Astrocyte (in vitro differentiated cells and primary cell): ENCODE measurements at places on chromosomes 6 and 20. TPM values are rescaled to one million over a fixed set of nuclear protein-coding genes. Genes with fewer than 3 reads are reported as not detected.

DNA sequence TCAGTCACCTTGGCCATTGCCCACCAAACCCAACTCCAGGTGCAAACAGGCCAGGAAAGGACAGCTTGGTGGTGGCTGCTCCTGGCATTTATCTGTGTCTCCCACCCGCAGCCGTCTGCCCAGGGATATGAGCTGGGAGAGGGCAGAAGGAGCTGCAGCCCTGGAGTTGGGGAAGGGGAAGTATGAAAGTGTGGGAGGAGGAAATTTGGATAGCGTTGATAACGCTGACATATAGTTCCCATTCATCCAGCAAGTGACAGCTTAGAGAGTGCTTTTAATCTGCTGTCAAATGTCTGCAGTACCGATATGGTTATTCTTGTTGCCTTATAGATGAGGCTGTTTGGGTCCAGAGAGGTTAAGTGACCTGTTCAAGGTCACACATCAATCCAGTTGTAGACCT, 741 bp downstream of the KCNK16 start:
- peaks cover 4% of the 10 kb centered on the region for H3K27me3 ChIP-seq
- H3K4me3 ChIP-seq: no peak overlapping the region
- H3K4me1 ChIP-seq: no peaks in the 10 kb centered on the region
- H3K27ac ChIP-seq: no peak overlapping the region
- H3K36me3 ChIP-seq: no peaks in the 10 kb centered on the region
- no peak for DNase-seq

DNA sequence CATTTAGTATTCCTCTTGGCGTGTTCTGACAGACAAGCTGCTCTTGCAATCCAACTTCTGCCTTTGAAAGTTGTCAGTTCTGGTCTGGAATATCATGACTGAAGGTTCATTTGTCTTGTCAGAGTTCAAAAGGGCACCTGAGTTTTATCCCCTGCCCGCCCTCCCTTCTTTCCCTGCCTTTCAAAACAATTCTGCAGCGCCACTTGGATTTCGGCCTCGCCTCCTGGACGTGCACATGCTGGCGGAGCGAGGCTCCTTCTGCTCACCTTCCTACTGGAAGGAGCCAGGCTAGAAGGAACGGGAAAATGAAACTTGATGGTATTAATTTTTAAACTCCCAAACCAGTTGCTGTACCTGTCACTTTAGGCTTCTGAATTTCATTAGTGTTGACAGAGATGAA, 55.7 kb upstream of the HDGFL1 start:
- H3K4me3 ChIP-seq: no peak overlapping the region
- H3K4me1 ChIP-seq: no peaks in the 10 kb centered on the region
- DNase-seq: no peak
- H3K27ac ChIP-seq: no peak overlapping the region

DNA sequence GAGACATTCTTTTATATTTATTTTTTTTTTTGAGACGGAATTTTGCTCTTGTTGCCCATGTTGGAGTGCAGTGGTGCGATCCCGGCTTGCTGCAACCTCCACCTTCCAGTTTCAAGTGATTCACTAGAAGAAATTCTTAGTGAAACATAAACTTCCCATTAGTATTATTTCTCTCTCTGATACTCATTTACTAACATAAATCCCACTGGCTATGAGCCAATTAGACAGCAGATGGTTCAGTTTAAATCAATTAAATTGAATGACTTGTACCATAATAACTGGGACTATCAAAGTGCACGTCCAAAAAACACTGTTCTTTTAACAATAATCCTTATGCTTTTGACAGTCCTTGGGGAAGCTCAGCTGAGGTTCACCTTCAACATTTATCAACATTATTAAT, 111.2 kb upstream of the PTCHD4 start:
- no peaks in the 10 kb centered on the region for H3K4me1 ChIP-seq
- H3K36me3 ChIP-seq: no peaks in the 10 kb centered on the region
- H3K27ac ChIP-seq: no peak overlapping the region
- DNase-seq: no peak

C20orf144 gene
- 0.16 TPM in 1 of 2 replicates, not detected in the other for total RNA-seq

DNA sequence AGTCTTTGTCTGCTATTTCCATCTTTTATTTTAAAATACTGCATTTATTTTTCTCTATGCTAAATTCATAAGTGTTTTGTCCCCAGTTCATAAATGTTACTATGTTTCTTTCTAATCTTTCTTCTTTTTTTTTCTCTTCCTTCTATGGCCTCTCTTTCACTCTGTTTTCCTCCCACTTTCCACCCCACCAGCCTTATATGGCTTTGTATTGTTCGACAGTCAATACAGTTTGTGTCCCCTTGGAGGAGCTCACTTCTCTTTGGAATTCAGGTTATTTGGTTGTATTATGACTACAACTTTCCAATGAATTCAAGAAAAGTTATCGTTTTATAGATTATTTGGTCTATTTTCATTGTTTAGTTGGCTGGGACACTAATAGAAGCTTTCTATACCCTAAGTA, 393.5 kb downstream of the NKAIN2 start:
- H3K36me3 ChIP-seq: no peaks in the 10 kb centered on the region
- no peaks in the 10 kb centered on the region for H3K27me3 ChIP-seq

SMPDL3A gene
- total RNA-seq: 6.9 and 7.3 TPM in 2 replicates

ELOVL5 gene
- 48.3 and 52.8 TPM in 2 replicates for total RNA-seq

RAET1E gene
- not detected in 2 replicates for total RNA-seq

- no peaks in the 10 kb centered on the region for H3K27me3 ChIP-seq
- H3K4me3 ChIP-seq: no peak overlapping the region
- H3K4me1 ChIP-seq: no peaks in the 10 kb centered on the region
Observed at GRCh38 chr6:103081126-103081525, 1687.6 kb downstream of the GRIK2 start.

ID4 gene
- total RNA-seq: 12.0 and 12.8 TPM in 2 replicates

JPH2 gene
- total RNA-seq: 18.1 and 18.5 TPM in 2 replicates

- peaks cover 21% of the 10 kb centered on the region for H3K4me1 ChIP-seq
- H3K4me3 ChIP-seq: no peak overlapping the region
- no peak for DNase-seq
- H3K27ac ChIP-seq: no peak overlapping the region
Observed at GRCh38 chr6:110878751-110879522, 4.4 kb downstream of the AMD1 start.

DNA sequence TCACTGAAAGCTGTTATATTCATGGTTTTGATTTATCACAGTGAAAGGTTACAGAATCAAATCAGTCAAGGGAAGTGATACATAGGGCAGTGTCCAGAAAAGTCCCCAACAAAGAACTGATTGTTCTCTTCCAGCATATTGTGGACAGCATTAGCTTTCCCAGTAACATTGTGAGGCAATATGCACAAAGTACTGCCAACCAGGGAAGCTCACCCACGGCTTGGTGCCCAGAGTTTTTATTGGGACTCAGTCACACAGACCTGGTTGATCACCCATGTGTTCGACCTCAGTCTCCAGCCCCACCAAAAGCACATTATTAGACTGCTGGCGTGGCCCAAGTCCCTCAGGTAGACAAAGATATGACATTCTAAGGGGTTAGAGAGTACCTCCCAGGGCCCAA, 76.0 kb downstream of the LCA5 start:
- no peak overlapping the region for H3K4me3 ChIP-seq
- DNase-seq: no peak
- no peaks in the 10 kb centered on the region for H3K27me3 ChIP-seq
- no peaks in the 10 kb centered on the region for H3K4me1 ChIP-seq

DNA sequence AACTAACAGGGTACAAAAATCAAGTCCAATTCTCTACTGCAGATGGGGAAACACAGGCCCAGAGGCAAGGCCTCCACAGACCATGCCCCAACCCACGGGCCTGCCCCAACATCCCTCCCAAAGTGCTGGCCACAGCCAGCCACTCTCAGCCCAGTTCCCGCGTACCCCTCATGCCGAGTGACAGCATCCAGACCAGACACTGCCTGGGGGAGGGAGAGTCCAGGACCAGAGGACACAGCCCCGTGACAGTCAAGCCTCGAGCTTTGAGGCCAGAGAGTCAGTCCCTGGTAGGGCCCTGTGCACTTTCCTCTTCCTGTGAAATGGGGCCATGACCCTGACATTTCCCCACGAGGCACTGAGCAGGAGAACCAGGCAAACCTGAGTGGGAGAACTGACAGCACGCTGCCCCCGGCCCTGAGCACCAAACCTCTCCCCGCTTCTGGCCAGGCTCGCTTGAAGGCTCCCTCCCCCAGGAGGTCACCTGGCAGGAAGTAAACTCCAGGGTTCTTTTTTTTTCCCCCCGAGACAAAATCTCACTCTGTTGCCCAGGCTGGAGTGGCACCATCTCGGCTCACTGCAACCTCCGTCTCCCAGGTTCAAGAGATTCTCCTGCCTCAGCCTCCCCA, 4.9 kb downstream of the MYL9 start:
- peaks cover 30% of the 10 kb centered on the region for H3K36me3 ChIP-seq
- no peak overlapping the region for H3K4me3 ChIP-seq
- H3K4me1 ChIP-seq: peaks cover 32% of the 10 kb centered on the region

AFG1L gene
- 6.4 and 7.9 TPM in 2 replicates for total RNA-seq

- no peaks in the 10 kb centered on the region for H3K4me1 ChIP-seq
- no peaks in the 10 kb centered on the region for H3K27me3 ChIP-seq
- H3K4me3 ChIP-seq: no peak overlapping the region
Observed at GRCh38 chr6:161639772-161640171, 365.9 kb upstream of the AGPAT4 start.

TCP11 gene
- not detected in 2 replicates for total RNA-seq
